Caco-2 (cell line): ENCODE measurements at places on chromosomes 13 and 19. TPM values are rescaled to one million over a fixed set of nuclear protein-coding genes. Genes with fewer than 3 reads are reported as not detected.

C5AR1 gene
- total RNA-seq: 0.48 and 1.3 TPM in 2 replicates

VSTM2B gene
- not detected in 2 replicates for total RNA-seq

ZNF285 gene
- 0.91 and 1.5 TPM in 2 replicates for total RNA-seq

ANKLE1 gene
- 14.3 and 17.4 TPM in 2 replicates for total RNA-seq

ZSWIM9 gene
- total RNA-seq: 4.9 and 6.6 TPM in 2 replicates

PLK5 gene
- 0.19 TPM in 1 of 2 replicates, not detected in the other for total RNA-seq

C19orf67 gene
- not detected in 2 replicates for total RNA-seq

ZNF570 gene
- not detected in 2 replicates for total RNA-seq

MARK4 gene
- total RNA-seq: 30.3 and 33.4 TPM in 2 replicates

CGB8 gene
- not detected in 2 replicates for total RNA-seq

CEACAM4 gene
- not detected in 2 replicates for total RNA-seq

CEACAM20 gene
- total RNA-seq: 0.16 TPM in 1 of 2 replicates, not detected in the other

FLT3LG gene
- 2.1 and 2.4 TPM in 2 replicates for total RNA-seq

CEACAM3 gene
- total RNA-seq: not detected in 2 replicates

IGFL2 gene
- 57.7 and 64.7 TPM in 2 replicates for total RNA-seq
